HL-60 (cell line): ENCODE measurements at places on chromosomes 13 and 19.

DNA sequence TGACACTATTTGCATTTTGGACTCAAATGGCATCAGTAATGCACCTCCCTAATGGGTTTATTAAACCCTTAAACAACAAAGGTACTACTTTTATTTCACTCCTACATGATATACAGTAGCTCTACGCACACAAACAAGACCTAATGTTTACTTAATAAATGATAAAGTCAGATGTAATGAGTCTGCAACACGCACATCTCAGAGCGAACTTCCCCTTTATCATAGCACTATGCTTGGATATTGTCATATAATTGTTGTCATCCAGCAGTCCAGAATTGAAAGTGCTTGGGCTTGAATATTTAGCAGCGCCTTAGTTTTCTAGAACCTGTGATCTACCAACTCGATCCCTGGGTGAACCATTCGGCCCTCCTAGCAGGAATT, 772 bp downstream of the PARP4 start:
- no peak for DNase-seq

DNA sequence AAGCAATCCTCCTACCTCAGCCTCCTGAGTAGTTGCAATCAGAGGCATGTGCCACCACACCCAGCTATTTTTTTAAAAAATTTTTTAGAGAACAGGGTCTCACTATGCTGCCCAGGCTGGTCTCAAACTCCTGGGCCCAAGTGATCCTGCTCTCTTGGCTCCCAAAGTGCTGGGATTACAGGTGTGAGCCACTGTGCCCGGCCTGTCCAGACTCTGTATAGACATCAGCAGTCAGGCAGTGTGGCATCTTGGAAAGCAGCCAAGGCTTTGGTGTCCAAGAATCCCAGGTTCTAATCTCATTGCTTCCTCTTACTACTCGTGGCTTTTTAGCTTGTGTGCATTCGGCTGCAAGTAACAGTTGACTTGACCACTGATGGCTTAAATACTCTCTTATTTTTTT, 43.4 kb downstream of the BICRA start:
- DNase-seq: no peak

DNA sequence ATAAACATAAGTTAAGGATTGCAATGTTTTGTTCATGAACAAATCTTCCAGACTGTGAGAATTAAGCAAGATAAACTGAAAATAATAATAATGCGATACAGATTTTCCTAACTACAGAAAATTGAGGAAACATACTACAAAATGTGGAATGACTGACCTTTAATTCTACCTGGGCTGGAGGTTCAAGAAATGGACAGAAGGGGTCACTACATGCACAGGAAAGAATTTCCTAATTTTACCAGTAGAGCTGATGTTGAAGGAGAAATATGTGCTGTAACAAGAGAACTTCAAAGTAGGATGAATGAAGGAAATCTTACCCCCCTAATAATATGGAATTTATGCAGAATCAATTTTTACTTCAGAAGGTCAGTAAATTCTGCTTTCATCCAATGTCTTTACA, 62.3 kb downstream of the ZNF627 start:
- no peak for DNase-seq

- no peak for DNase-seq
Measured at GRCh38 chr19:4970558-4971423, 1.9 kb downstream of the KDM4B start.

DNA sequence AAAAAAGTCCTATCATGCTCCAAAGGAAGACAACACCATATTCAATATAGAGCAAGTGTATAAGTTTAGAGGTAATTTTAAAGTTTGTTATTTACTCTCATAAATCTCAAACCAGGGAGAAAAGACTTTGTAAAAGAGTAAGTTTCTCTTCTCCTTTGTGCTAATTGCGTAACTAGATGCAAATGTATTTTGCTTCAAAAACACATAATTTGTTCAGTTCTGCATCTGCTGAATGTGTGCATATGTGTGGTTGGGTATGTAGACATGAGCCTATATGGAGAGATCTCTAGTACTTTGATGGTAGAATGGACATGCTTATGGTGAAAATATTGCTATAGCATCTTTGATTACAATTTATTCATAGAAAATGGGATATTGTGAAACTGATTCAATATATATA, 17.8 kb upstream of the MIR17HG start:
- no peak for DNase-seq

DNA sequence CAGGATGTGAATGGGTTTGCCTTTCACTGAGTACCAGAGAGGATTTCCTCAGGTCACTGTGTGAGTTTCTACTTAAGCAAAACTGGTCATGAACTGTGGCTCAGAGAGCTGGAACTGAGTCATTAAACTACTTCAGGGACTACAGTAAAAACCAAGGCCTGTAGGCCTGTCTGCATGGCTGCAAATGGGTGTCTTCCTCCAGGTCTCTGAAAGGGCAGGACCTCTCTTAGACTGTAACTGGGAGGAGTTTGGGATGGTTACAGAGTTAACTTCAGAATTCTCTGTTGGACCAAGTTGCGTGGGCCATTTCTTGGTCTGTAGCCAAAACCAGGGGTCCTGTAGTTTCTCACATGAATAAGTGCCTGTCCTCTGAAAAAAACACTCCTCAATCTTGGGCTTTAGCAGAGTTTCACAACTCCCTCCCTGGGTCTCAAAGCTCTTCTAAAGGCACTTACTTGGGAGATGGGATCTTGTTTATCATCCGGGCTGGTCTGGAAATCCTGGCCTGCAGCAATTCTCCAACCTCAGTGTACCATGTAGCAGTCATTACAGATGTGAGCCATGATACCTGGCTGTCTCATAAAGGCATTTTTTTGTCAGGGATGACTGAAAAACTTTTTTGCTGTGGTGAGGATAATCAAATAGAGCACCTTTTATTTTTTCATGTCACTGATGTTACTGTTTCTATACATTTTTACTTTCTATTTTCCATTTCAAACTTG, 19.7 kb downstream of the ZNF714 start:
- DNase-seq: no peak

DNA sequence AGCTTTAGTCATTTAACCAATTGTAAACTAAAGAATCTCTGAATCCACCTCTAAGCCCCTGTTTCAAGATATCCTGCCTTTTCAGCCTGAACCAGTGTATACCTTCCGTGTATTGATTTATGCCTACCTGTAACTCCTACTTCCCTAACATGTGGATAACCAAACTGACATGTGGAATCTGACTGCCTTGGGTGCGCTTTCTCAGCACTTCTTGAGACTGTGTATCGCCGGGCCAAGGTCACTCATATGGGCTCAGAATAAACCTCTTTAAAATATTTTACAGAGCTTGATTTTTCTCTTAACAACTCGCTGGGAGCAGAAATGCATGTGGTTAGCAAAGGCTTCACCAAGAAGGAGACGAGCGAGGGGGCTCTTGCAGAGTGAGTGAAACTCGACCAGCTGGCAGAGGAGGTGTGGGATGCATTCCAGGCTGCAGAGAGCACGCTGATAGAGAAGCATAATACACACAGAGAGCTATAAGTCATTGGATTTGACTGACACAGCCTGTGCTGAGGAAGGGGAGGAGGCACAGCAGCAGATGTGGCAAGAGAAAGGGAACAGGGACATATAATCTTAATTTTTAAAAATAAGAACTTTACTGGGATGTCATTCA, 268.2 kb upstream of the MAB21L1 start:
- no peak for DNase-seq

DNA sequence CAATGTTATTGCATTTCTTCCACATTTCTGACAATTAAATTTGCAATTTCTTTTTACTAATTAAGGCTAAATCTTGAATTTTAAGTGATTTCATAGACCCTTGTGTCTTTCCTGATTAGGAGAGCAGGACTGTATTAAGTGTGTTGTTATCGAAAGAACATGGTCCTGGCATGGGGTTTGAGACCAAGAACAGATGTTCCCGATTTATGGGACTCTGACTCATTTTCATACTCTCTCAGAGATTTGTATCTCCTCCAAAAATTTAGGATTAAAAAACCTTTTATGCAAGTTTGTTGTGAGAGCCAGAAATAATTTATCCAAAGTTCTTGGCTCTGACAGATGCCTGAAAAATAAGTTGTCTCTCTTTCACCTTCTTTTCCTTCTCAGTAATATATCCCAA, 589.3 kb upstream of the ARGLU1 start:
- DNase-seq: no peak

- no peak for DNase-seq
Measured at GRCh38 chr19:1105008-1105872, 1.4 kb downstream of the GPX4 start.

DNA sequence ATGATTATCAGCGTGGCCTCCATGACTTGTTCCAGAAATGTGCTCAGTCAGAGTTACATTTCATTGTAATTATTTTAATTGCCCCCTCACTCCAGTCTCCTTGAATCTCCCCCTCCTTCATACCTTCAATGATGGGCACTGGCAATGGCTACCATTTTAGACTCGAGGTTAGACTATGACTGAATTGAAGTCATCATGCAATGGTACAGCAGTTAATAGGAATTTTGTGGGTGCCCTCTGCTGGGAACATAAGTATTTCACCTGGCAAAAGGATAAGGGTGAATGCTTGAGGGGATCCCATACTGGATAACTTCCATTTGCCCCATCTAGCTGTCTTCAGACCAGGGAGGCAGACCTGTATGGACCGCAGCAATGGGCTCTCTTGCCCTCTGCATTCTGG, 32.2 kb upstream of the USP12 start:
- no peak for DNase-seq

- no peak for DNase-seq
Measured at GRCh38 chr13:110784704-110785103, 71.2 kb downstream of the ING1 start.

DNA sequence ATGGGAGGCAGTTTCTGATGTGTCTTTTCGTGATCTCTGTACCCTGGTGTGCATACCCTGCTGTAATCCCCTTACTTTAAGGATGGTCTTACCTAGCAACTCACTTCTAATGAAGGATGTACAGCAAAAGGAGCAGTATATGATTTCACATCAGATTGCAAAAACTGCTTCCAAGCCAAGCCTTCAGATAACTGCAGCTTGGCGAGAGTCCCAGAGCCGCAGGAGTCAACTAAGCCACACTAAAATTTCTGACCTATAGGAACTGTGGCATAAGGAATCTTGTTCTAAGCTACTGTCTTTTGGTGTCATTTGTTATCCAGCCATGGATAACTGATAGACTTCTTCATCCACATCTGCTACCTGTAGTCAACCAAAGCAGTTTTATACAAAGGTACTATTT, 496.7 kb downstream of the GPC6 start:
- no peak for DNase-seq

DNA sequence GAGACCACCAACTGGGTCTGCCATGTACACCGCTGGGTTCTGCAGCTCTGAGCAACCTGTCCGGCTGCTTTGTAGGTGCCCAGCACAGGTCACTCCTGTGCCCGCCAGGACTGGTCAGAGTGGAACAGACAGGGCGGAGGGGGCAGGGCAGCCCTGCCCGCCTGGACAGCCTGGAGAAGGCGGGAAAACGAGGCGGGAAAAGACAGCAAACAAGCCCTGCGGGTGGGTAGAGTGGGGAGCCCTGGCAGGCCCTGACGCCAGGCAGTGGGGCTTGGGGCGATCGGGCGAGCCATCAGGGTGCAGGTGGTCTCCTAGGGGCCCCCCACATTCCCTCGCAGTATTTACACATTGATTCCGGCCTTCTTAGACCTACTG, 533 bp upstream of the UHRF1 start:
- DNase-seq: no peak

GRCh38 chr19:54352041-54352440, 12.7 kb downstream of the LAIR1 start:
- DNase-seq: no peak

DNA sequence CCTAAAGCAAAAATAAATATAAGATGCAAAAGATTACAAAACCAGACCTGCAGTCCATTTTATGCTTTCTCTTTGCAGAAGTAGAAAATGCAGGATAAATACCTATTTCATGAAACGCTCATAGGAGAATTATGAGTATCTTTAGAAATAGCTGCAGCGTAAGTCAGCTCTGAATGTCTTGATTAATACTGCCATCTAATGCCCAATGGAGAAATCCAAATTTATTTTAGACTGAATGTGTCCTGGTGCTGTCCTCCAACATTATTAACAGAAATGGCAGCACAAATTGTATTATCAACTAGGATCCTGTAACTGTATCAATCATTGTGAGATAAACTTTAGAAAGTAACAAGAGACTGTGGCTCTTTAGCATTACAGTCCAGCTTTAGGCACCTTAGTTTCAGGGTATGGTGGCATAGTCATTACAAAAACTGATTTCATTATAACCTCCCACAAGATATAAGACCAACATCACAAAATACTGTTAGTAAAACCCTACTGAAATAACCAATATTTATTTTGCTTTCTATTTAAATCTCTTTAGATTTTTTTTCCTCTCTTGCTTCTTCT, 162.1 kb upstream of the MIR17HG start:
- no peak for DNase-seq

DNA sequence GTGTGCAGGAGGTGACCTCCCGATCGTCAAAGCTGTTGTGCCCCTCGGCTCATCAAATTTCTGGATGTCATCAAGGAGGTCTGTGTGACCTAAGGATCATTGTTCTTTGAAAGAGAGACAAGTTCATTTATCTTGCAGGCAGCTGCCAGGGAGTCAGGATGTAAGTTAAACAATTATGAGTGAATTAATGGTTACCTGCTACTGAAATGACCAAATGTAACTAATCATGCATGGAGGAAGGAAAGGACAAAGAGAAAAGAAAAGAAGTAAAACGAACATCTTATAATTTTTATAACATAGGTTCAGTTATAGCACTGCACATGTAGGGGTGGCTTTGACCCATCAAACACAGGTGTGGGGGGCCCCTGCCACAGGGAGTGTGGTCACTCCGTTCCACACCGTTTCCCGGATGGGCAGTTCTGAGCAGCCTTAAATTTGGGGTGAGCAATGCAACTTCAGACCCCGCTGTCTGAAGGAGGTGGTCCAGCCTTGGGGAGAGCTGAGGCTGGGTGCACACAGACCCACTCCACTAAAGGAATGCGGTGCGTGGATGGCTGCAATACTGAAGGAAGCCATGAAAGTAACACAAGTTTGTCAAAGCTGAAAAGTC, 5.3 kb downstream of the CD22 start:
- no peak for DNase-seq

- DNase-seq: no peak
Measured at GRCh38 chr13:94706843-94707399, 5.4 kb downstream of the SOX21 start.

GRCh38 chr13:111304603-111305289, 15.7 kb upstream of the TEX29 start:
- no peak for DNase-seq

DNA sequence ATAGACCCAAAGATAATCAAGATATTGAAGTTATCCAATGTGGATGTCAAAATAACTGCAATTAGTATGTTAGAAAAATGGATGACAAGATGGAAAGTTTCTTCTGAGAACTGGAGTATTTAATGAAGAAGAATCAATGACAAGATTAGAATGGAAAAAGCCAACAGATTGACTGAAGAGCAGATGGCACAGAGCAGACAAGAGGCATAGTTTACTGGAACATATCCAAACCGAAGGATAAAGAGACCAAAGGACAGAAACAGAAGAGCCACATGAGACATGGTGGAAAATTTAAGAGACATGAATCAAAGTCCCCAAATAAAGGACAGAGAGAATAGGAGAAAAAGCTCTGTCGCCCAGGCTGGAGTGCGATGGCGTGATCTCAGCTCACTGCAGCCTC, 89.6 kb upstream of the RXFP2 start:
- DNase-seq: no peak

GRCh38 chr13:45456196-45456972, 8.4 kb upstream of the COG3 start:
- no peak for DNase-seq

- no peak for DNase-seq
Measured at GRCh38 chr13:36058116-36058515, 73.1 kb downstream of the DCLK1 start.
